ENCODE measurements at places on chromosomes 12 and 14.
A peak's percentile ranks its signal among the peaks of the same experiment; 100 is the strongest.

DNA sequence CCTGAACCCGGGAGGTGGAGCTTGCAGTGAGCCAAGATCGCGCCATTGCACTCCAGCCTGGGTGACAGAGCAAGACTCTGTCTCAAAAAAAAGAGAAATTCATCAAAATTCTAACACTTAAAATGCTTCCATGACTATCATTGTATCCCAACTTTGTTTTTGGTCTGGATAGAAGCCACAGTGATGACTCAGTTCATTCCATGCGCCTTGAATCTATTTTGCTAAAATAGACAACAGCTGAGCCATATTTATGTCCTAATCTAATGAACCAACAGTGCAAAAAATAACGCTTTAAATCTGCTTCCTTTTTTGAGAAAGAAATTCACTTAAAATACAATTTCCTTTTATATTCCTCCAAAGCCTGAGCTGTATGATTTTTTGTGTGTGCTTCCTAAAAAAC, 23.2 kb upstream of the BICD1 start:
- DNase-seq: no peak

- no peak for DNase-seq
These were observed 1057.5 kb downstream of the LRFN5 start for GRCh38 chr14:42664190-42664589.

DNA sequence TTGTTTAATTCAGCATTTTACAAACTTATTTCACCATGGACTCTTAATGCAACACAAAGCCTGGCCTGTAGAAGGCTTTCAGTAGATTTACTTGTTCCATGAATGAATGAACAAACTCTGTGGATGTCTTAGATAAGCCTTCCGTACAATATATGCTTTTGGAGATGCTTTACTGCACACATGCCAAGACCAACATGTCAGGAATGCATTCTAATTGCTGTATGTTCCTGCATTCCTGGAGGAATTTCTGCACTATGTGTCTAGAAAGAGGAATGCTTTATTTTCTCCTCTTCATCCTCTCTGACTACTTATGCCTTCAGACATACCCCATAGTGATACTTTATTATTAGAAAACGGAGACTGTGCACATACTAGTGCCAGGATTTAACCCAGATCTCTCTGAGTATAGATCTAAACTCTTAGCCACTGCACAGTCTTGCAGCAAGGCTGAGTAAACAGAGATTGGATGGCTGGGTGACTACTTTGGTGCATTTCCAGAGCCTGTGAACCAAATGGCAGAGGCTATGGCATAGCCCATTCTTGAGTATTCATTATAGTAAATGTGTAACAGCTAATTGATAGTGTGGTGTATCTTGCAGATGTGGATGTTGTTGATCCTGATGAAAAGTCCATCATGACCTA, 108.2 kb downstream of the SYNE2 start:
- DNase-seq: no peak

GRCh38 chr12:3035171-3035570, 42.0 kb upstream of the TSPAN9 start:
- no peak for DNase-seq

- no peak for DNase-seq
These were observed 87.1 kb downstream of the GCH1 start for GRCh38 chr14:54815515-54815914.

DNA sequence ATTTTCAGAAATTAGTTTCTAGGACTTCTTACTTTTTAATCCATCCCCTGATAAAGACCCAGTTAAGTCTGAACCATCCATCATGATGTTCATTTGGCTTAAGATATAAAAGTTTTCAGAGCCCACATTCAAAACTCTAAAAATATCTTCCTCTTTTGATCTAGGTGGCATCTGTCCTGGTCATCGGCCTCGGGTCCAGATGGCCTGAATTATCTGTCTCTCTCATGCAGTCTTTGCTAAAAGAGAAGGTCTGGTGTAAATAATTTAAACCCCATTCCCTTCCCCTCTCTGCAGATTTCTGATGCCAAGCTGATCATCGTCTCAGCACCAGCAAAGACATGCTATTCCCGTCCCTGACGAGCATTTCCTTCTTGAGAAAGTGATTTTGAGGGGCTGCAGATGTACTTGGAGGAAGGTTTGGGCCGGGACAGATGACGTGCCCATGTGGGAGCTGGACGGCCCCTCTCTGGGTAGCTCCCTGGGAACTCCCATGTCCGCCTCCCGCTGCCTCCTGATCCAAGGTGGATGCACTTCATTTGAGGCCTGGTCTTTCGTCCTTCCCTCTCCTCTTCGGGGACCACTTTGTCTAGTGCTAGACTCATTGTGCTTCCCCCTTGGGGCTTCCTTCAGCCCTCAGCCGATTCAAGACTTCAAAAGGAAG, 173.0 kb upstream of the PRMT8 start:
- no peak for DNase-seq

DNA sequence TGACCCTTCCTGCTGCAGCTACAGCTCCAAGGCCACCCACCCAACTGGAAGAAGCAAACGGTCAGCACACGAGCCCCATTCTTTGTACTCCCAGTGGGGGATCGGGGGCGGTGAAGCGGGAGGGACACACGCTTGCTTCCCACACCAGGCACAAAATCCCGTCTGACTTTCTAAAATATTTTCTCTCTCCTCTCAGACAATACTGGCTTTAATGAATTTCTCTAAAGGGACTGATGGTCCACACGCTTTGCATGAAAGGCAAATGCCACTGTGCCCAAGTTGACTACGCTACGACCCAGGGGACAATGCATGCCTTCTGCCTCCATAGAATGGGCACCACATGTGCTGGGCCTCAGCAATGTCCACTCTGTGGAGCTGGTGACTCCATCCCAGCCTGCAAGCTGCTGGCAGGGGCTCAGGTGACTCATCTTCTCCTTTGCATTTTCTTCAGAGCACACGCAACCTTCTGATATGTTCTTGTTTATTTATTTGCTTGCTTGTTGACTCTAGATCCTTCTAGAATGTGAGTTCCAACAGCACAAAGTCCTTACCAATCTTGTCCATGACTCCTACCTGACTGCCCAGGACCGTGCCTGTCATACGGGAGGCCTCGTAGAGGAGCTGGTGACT, 15.6 kb downstream of the SYNE3 start:
- no peak for DNase-seq

DNA sequence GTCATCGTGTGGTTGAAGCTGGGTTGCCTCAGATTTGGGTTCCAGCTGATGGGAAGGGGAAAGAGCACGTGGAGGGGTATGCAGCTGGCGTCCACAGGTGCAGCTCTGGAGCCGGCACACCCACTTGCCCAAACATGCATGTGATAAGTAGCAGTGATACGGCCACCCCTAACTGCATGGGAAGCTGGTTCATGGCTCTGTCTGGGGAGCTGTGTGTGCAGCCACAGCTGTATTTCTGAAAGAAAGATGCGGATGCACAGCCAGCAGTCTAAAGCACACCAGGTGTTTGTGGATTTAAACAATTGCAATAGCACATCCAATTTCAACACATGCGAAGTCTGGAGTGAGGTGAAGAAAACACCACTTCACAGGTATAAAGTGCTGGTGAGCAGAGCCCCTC, 181.4 kb downstream of the EFCAB11 start:
- DNase-seq: no peak

DNA sequence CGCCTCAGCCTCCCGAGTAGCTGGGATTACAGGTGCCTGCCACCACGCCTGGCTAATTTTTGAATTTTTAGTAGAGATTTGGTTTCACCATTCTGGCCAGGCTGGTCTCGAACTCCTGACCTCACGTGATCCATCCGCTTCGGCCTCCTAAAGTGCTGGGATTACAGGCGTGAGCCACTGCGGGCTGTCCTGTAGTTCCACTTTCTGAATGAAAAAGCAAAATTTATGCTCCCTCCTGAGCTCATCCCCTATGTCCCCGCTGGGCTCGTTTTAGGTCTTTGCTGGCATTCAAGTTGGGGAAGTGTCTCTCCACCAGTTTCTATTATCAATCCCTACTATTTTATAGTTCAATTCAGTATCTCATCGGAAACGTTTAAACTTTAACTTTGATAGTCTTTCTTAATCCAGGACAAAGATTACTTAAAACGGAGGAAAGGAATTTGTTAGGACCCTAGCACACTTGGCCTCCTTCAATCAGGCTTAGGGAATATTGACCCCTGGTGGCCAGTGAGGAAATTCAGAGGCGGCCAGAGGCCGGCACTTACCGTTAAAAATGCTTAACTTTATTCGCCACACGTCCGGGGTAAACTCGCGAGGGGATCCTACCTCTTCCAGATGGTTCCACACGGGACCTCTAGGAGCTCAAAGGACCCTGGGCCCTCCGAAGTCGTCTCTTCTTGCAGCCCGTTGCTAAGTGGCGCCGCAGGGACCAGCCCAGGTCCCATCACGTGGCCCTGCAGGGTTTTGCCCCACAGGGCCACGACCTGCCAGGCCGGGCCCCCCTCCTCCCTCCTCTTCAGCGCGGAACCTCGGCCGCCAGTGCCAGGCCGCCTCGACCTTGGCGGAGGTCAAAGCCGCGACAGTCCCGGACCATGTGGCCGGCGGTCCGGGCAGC, 11.4 kb upstream of the DNAL1 start:
- peak; percentile 50 for DNase-seq

GRCh38 chr12:2678426-2678825, 116.3 kb upstream of the FKBP4 start:
- no peak for DNase-seq

GRCh38 chr12:8031872-8032241, 659 bp upstream of the FOXJ2 start:
- no peak for DNase-seq

- no peak for DNase-seq
These were observed 23.8 kb downstream of the SLC16A7 start for GRCh38 chr12:59619461-59620240.

GRCh38 chr12:52360663-52361271, 6.5 kb downstream of the KRT85 start:
- no peak for DNase-seq

GRCh38 chr14:68806526-68807147, 13.8 kb upstream of the ZFP36L1 start:
- no peak for DNase-seq

- DNase-seq: no peak
These were observed 27.7 kb upstream of the LTA4H start for GRCh38 chr12:96063046-96063445.

DNA sequence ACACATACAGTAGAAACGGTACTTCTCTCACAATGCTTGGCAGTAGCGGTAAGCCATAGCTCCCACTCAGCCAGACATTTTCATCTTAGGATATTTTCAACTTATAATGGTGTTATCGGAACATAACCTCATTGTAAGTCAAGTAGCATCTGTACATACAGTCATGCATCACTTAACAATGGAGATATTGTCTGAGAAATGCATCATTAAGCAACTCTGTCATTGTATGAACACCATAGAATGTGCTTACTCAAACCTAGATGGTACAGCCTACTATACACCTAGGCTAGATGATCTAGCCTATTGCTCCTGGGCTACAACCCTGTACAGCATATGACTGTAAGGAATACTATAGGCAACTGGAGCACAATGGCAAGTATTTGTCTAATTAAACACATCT, 40.8 kb downstream of the RPS6KA5 start:
- DNase-seq: no peak

GRCh38 chr12:52231305-52232202, 1.5 kb upstream of the KRT7 start:
- no peak for DNase-seq

DNA sequence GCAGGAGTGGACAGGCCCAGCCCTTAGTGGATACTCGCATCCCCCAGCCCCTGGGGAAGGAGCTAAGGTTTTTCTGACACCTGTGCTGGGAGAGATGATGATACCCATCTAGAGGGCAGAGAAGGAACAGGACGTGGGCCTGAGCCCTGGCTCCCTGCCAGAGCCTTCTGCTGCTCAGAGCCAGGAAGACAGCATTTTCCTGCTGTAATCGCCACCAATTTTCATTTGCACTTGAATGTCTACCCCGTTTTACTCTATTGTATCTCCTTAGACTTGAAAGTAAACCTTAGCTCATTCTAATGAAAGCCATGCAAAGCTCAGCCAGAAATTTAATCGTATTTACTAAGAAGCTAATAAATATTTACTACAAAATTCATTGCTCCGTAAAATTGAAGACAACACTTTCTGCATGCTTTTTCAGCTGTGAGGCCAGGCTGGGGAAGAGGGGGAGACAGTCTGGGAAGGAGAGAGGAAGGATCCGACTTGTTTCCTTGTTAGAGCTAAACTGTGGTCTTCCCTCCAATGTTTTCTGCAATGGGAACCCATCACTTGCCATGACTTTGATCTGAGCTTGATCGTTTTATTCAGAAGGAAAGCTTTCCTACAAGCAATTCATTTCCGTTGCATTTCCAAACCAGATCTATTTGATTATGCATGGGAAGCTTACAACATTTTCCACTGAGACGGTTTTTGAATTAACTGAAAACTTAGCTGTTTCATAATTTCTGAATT, 17.6 kb upstream of the TRAF3 start:
- peak; percentile 38 for DNase-seq

- no peak for DNase-seq
These were observed 370.4 kb upstream of the TMPO start for GRCh38 chr12:98144953-98145352.

- DNase-seq: no peak
These were observed 180.6 kb downstream of the SLC15A4 start for GRCh38 chr12:128643155-128643554.

- DNase-seq: no peak
These were observed 22.9 kb downstream of the CCDC92 start for GRCh38 chr12:123949770-123950165.

- no peak for DNase-seq
These were observed 17.0 kb upstream of the WNT5B start for GRCh38 chr12:1611803-1612572.

GRCh38 chr12:71108355-71108754, 49.4 kb downstream of the TSPAN8 start:
- DNase-seq: no peak

DNA sequence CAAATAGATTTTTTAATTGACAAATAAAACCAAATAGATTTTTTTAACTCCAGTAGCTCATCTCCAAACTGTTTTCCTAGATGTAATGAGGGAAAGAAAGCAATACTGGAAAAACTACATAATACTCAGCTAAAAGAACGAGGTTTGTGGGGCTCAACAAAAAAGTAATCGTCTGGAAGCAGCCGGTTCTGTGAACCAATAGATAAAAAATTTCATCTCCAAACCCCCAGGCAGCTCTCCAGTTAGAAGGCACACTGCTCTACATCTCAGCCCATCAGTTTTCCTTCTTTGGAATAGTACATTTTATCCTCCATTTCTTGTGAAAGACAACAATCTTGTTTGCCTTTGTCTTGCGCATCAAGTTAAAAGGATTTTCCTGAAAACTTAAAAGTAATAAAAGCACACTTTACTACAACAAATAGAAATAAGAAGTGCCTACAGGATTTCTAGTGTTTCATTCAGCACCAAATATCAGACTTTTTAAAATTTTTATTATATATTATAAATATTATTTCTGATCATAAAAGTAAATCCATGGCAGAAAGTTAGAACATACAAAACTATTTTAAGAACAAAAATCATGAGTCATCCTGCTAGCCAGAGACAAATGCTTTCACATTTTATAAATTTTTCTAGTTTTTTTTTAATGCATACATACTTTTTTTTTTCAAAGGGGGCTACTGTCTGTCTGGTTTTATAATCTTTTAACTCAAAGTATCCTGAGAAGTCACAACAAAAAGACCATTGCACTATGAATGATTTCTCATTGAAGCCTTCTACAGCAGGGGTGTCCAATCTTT, 67.7 kb downstream of the EPS8 start:
- DNase-seq: no peak

- DNase-seq: no peak
These were observed 16.1 kb upstream of the KRT73 start for GRCh38 chr12:52634266-52635056.
